ENCODE measurements at places on chromosomes 16 and 17.
A peak's percentile ranks its signal among the peaks of the same experiment; 100 is the strongest.

DNA sequence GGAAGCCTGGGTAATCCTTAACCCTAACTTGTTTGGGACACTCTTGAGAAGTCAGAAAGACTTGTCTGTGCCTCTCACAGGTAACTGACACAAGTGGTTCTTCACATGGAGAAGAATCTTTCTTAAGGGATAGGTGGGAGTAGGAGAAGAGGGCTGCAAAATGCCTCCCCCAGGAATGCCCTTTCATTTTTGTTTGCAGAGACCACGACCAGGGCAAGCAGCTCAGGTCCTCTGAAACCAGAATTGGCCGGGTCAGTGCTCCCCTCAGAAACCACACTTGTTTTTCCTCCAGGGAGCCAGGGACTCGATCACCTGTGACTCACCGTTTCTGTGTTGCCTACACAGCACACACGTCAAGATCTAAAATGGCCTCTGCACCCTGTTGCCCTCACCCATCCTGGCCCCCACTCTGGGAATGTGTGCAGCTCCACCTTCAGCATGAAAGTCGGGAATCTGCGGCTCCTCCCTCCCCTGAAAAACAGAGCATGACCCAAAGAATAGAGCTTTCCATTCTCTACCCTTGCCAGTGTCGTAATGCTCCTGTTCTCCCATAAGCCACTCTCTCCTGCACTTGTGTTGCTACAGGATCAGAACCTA, 36.1 kb downstream of the HNF1B start:
- DNase-seq: no peak

- peak; percentile 44 for DNase-seq
Measured at GRCh38 chr17:32483451-32484019, 3.3 kb upstream of the CDK5R1 start.

DNA sequence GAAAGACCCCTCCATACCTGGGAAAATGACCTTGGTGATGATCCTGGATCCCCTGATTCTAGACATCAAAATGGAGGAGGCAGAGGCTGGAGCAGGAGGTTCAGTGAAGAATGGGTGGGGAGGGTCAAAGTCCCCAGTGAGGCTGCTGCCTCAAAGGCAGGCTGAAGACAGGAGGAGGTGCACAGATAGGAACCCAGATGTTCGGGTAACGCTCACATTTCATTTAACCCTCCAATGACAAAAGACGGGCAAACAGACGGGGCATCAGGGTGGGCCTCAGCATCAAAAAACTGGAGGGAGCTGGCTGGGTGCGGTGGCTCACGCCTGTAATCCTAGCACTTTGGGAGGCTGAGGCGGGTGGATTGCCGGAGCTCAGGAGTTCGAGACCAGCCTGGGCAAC, at the start of gene ANKRD40CL:
Gene ANKRD40CL, minus strand, starts transcription at position 73 of the 400 bp plus-strand sequence. CDS start 605 bp downstream, outside the sequence.
- no peak for DNase-seq

DNA sequence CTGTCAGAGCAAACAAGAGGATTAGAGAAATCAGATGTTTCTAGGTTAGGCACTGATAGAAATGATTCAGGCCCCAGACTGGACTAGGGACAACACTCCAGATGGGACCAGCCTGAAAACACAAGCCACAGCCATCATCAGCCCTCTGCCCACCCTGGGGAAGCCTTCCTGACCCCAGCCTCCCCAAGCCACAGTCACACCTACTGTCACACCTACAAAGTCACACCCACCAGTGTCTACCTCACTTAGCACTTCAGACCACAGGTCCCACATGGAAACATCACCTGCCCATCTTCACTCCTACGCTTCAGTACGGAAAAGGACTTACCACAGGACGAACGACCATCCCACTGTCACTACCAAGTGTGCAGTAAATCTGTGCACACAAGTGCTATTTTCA, 197.9 kb downstream of the ZFHX3 start:
- no peak for DNase-seq

DNA sequence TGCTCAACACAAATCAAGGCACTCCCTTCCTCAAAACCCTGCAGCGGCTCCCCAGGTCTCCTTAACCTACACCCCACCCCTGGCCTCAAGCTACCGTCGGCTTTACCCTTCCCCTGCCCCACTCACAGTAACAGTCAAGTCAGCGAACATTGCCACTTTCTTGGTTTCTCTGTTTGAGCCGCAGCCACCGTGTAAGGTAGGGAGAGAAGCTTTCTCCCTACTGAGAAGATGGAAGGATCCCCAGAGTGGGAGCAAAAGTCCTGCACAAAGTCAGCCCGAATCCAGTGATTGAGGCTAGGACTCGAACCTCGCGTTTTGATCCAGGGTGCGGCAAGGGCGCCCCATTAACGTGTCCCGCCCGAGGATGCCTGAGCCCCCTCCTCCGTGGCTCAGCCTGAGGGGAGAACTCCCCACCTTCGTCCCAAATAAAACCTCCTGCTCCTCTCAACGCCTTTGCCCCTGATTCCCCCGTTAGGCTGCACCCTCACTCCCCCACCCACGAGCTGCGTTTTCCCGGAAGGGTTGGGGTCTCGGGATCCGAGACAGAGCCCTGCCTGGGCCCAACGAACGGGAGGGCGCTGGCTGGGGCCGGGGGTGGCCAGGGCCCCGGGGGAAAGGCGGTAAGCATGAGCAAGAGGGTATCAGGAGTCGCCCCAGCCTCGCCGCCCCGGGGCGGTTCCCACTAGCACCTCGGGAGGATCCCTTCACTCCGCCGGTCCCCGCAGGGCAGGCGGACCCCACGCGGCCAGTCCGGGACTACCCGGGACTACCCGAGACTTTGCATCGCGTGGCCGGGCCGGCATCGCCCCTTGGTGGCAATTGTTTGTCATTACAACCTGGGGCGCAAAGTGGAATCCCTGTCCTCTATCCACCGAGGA, 9.9 kb upstream of the NAGS start:
- peak; percentile 85 for DNase-seq

- no peak for DNase-seq
Measured at GRCh38 chr16:24820522-24820921, 25.2 kb upstream of the SLC5A11 start.

GRCh38 chr17:68870161-68870826, 84.9 kb downstream of the ABCA8 start:
- no peak for DNase-seq

DNA sequence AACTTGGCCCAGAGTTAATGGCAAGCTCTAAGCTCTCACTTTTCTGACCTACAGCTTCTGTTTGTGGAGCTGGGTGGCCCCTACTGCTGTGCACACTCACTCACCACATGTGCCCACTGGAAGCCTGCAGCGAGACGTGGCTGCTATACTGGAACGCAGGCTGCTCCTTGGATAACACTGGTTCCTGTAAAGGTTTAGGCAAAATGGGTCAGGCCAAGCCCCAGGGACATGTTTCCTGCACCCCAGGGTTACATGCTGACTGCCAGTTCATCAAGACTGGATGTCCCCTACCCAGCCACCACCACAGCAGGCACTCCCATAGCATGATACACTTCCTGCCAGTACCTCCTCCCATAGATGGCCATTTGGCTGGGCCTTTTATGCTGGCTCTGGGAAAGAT, 8.3 kb downstream of the POLDIP2 start:
- no peak for DNase-seq

DNA sequence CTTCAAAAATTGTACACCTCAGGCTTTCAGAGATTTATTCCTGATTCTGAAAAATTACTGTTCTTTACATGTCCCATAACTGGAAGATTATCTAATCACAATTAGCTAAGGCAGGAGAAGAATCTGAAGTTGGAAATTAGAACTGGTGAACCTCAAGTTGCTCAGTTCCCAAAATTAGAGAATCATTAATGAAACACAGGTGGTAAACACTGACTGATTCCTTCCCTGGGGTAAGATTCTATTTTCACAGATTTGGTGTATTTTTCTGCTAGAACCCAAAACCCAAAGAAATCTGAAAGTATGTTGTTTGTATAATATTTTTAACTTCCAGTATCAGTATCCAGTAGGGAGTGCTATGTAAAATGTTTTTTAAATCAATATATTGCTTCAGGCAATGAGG, 25.7 kb downstream of the PHKB start:
- no peak for DNase-seq

All from NCI-H2081 (cell line).